Spinal cord (tissue), 10 donors: ENCODE measurements at places on chromosomes 2 and 18. TPM values are rescaled to one million over a fixed set of nuclear protein-coding genes. Genes with fewer than 3 reads are reported as not detected.

Gene GDF7
- 1.7 TPM for total RNA-seq

Gene FSHR
- total RNA-seq = 0.17 TPM

Gene ASXL3
- 28.0 TPM for total RNA-seq

Gene HMSD
- total RNA-seq = 0.79 TPM

Gene APOB
- total RNA-seq = 0.69 TPM

Gene MRPL30
- total RNA-seq = 34.9 TPM

Gene RAX
- total RNA-seq = 0.22 TPM

Gene C2orf80
- 15.7 TPM for total RNA-seq

Gene HOXD13
- 0.10 TPM for total RNA-seq

Gene MYO5B
- 8.0 TPM for total RNA-seq

Gene PCGF1
- 10.0 TPM for total RNA-seq

Gene ITGB1BP1
- 52.7 TPM for total RNA-seq

Gene FBXO15
- 6.5 TPM for total RNA-seq

Gene GRB14
- total RNA-seq = 11.3 TPM

Gene SCTR
- 0.28 TPM for total RNA-seq

Gene SIX2
- total RNA-seq = 5.5 TPM

Gene SP5
- total RNA-seq = 5.5 TPM

Gene RBKS
- 3.8 TPM for total RNA-seq

Gene ZNF396
- total RNA-seq = 6.8 TPM

Gene FIGN
- total RNA-seq = 9.8 TPM

Gene MEP1B
- total RNA-seq = 0.20 TPM

Gene RBMS1
- total RNA-seq = 69.4 TPM

Gene MOCOS
- total RNA-seq = 0.77 TPM

Gene FKBP7
- 44.4 TPM for total RNA-seq

Gene XIRP2
- 1.6 TPM for total RNA-seq

Gene OTOS
- 0.55 TPM for total RNA-seq

Gene C1QL2
- 0.20 TPM for total RNA-seq

Gene ZSWIM2
- total RNA-seq = 0.20 TPM

Gene IL18RAP
- total RNA-seq = 0.22 TPM

Gene ERMN
- 30.0 TPM for total RNA-seq

Gene SPC25
- total RNA-seq = 9.4 TPM

Gene TTC21B
- 32.7 TPM for total RNA-seq

Gene TUBA3E
- not detected for total RNA-seq

Gene MGAT4A
- total RNA-seq = 26.6 TPM

Gene UGT1A3
- total RNA-seq = not detected

Gene TMEFF2
- 14.0 TPM for total RNA-seq

Gene KCNE4
- 23.8 TPM for total RNA-seq

Gene SP100
- 43.2 TPM for total RNA-seq

Gene VWC2L
- total RNA-seq = 17.1 TPM

Gene KIF5C
- 222 TPM for total RNA-seq

Gene MSTN
- 1.2 TPM for total RNA-seq

Gene TRIM43
- not detected for total RNA-seq
